Activated T-cell treated with anti-CD3 and anti-CD28 coated beads for 4 hours (primary cell): ENCODE measurements at places on chromosomes 13 and 19.

DNA sequence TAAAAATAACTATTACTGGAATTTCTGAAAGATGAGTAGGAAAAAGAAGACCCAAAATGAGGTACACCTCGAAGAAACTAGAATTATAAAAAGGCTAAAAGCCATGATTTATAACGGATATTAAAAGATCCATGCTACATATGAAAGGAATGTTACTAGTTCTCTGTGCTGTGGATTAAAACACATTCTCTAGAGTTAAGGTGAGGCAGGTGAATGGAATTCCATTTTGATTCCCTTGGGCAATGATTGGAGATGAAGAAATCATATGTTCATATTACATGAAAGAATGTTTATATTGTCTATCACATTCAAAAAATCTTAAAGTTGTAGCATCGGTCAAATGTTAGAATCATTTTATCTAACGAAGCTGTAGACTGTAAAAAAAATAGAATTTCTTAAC lies 783.7 kb downstream of the PCDH9 start:
- DNase-seq: no peak

GRCh38 chr19:1336079-1336684 lies 47.5 kb upstream of the NDUFS7 start:
- DNase-seq: no peak

- no peak for DNase-seq
Measured at GRCh38 chr13:99196466-99197116, 4.1 kb upstream of the UBAC2 start.

GRCh38 chr13:97001636-97002035 lies 7.4 kb upstream of the OXGR1 start:
- no peak for DNase-seq

GRCh38 chr19:56710437-56710836 lies 38.9 kb upstream of the ZNF835 start:
- DNase-seq: no peak

DNA sequence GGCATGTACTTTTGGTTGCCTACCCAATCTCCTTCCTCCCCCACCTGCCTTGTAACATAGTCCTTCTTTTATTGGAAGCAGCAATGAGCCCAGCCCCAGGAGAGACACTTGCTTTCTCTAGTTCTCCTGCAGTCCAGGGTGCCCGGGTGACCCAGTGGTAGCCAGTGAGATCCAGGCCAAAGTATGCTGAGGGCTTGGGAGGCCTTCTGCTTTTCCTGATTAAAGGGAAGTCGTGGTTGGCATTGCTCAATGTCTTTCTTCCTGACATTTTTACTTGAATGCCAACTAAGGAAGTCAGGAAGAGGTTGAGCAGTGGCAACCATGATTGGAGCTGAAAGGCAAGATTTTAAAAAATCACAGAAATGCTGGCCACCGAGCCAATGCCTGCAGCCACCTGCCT lies 25.7 kb downstream of the CNMD start:
- DNase-seq: no peak

- no peak for DNase-seq
Measured at GRCh38 chr13:48253849-48254248, 20.8 kb downstream of the ITM2B start.

- DNase-seq: no peak
Measured at GRCh38 chr13:38636761-38637160, 50.1 kb upstream of the FREM2 start.

GRCh38 chr19:41784743-41785142 lies 11.6 kb upstream of the CEACAM3 start:
- no peak for DNase-seq

- DNase-seq: no peak
Measured at GRCh38 chr19:34692549-34692948, 15.1 kb downstream of the ZNF302 start.

- DNase-seq: peak; percentile 42
Measured at GRCh38 chr19:4352701-4353121, 9.3 kb downstream of the MPND start.
